PC-3 (cell line): ENCODE measurements at places on chromosomes 11 and 22. TPM values are rescaled to one million over a fixed set of nuclear protein-coding genes. Genes with fewer than 3 reads are reported as not detected.
A peak's percentile ranks its signal among the peaks of the same experiment; 100 is the strongest.

- DNase-seq, result no peak
These were observed 15.8 kb downstream of the UPB1 start for GRCh38 chr22:24510637-24511625.

DNA sequence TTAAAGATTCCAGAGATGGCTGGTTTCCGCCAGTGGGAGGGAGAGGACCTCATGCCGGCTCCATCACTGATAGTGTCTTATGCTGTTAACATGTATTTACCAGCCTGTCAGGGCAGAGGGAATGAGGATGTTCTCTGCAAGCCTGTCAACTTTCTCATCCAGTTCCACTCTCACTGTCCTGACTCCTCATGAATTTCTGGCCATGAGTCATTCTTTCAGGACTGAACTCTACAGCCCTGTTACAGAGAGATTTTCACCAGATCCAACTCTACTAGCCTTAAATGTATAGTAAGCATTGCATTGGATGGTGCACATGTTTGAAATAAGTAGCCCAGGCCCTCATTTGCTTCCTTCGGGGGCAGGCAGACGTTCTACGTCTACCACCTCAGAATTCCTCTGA is 387.7 kb downstream of the TMEM135 start:
- DNase-seq, result peak; percentile 50

- DNase-seq, result no peak
These were observed 429.5 kb downstream of the TBC1D22A start for GRCh38 chr22:47191671-47192650.

DNA sequence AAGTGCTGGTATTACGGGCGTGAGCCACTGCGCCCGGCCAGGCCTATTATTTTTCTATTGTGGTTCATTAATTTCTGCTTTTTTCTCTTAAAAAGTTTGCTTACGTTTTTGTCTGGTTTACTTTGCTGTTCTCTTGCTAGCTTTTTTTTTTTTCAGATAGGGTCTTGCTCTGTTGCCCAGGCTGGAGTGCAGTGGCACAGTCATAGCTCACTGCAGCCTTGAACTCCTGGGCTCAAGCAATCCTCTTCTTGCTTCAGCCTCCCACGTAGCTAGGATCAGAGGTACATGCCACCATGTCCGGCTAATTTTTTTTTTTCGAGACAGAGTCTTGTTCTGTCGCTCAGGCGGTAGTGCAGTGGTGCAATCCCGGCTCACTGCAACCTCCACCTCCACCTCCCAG is 18.7 kb downstream of the F2 start:
- no peak for DNase-seq

- peak; percentile 40 for DNase-seq
These were observed 35.1 kb upstream of the SUSD2 start for GRCh38 chr22:24146194-24146616.

DNA sequence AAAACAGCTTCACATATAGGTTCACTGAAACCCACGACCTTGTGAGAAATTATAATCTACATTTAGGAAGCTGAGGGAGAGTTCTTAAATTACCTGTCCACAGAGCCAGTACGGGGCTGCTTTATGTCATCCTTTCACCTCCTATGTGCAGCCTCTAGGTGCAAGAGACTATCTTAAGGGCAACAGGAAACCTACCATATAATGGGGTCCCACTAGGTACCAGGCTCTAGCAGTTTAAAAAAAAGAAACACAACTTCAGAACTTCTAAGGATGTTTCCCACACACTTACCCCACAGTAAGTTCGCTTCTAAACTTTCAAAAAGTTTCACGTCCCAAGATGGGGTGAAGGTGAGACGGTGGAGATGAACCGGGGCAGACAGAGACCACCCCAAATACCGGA is 573 bp downstream of the STK33 start:
- DNase-seq, result no peak

DNA sequence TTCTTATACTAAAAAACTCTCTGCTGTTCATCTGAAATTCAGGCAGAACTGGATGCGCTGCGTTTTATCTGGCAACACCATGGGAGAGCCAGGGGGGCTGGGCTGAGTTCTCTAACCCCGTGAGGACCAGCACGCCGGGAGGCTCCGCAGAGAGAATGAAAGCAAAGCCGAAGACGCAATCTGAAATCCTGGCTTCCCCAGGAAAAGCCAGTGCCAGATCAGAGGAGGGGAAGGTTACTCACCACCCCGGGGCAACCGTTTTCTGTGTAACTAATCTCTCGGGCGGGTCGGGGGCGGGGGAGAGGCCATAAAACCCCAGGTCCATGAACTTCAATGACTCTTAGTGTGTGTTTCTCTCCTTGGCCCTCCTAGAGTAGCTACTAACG is 99.4 kb downstream of the SHANK2 start:
- DNase-seq, result peak; percentile 92

DNA sequence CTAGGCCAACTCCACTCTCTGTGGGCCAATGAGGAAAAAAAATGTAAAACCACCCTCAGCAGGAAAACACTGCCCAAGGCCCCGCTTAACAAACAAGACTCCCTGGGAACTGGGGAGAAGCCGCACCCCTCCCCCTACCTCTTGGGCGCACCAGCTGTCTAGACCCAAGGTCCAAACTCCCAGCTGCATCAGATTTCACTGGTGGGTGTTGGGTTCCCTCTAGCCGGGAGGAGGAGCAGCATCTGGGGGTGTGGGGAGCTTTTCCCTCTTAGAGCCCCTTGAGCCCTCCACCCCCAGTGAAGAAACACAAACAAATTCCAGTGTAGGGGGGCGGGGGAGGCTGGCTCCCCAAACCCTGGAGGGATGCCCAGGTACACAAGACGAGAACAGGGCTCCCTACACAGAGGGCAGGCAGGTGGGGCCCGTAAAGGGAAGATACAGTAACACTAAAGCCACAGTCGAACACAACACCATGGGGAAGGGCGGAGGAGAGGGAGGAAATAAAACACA is 64.9 kb downstream of the NECTIN1 start:
- no peak for DNase-seq

GRCh38 chr11:66080055-66080817 is 10.2 kb downstream of the PACS1 start:
- DNase-seq, result peak; percentile 87

DNA sequence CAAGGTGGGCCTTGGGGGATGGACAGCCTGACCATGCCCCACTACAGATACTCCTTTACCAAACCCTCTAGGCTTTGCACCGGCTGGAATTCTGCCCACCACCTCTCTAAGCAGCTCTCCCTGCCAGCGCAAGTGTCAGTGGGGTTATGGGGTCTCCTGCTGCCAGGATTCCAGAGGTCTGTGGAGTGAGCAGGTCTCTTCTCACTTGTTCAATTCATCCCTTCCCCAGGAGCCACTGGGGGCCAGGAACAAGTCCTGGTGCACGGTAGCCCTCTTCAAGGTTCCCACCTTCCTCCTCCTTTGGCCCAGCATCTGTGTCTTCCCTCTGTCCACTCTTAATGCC is 30.5 kb downstream of the CCDC15 start:
- no peak for DNase-seq

DNA sequence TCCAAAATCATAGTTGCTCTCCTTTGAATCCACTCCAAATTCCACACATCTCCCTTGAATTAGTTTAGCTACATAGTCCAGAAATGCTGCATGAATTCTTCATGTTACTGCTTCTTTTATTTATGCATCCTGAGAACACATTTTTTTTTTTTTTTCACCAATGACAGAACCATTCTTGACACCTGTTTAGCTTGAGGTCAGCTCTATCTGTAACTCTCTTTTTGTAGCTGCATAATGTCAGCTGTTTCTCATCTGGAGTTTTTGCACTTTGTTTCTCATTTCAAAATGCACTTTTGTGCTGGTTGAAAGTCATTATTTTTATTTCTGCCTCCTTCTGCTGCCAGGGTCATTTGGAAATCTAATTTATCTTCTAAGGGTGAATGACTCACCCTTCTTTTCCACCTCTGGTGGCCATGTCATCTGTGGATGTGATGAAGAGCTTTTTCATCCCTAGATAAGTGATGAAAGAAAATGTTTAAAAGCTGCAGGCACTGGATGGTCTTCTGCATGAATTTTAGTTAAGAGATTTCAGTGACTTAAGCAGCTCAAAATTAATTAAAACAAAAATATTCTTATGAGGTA is 93.7 kb downstream of the JRKL start:
- DNase-seq, result no peak

DNA sequence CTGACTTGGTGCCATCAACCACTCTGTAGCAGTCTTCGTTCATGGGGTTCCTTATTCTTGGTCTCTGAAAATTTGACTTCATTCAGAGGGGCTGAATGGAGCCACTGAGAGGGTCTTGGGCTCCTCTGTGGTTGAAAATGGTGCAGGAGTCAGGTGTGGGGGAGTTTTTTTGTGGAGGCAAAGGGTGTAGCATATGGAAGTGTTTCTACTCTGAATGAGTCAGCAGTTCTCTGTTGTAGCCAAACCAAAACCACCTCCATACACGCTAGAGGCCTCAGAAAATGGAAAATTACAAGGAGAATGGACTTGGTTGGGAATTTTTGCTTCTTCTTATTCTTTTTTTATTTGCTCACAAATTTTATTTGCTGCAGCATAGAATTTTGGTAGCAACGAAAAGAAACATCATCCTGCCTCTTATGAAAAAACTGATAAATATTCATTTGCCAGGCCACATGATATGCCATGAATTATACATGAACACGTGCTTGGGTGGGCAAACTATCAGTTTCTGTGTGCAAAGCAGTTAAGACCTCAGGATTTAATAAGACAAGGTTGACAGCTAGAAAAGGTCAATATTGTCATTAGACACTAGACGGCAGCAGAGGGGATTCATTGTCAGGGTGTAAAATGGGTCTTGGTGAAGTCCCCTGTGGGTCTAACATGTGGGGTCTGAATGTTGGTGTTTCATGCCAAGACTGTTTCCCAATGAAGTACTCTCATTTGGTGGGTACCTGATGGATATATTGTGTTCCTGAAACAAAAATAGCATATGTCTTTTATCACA is 111.7 kb downstream of the MYO18B start:
- peak; percentile 1 for DNase-seq

DNA sequence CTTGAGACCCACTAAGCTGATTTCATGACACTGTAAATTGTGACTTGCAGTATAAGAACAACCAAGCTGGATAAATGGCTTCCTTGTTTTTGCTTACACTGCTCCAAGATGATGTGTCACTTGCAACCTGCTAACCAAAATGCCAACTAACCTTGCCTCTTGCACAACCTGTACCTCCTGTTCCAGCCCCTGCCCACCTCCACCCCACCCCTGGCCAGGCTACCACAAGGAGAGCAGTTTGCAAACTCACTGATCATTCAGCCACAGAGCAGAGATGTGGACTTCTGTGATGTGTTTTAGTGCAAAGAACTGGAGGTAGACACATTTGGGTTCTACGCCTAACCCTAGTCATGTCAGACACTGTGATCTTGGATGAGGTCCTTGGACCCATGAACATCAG is 4.3 kb upstream of the APOL6 start:
- DNase-seq, result peak; percentile 24

DNA sequence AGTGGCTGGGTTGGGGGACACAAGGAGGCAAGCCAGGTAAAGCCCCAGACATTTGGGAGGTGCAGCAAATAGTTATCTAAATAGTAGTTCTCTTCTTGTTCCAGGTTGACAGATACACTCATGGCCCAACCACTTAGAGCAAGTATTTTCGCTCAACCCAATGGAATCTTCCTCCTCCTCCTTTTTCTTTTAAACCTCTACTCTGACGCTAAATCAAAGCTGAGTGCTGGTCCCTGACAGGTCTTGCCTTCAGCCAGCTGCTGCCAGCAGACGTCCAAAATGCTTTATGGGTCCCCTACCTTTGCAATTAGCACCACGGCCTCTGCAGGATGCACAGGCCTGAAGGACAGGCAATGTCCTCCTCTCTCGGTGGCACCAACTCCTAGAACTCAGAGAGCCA is 558.5 kb downstream of the MIAT start:
- no peak for DNase-seq

- no peak for DNase-seq
These were observed 4.1 kb upstream of the MRPL48 start for GRCh38 chr11:73783483-73784020.

- DNase-seq, result no peak
These were observed 462.4 kb upstream of the LRRC4C start for GRCh38 chr11:41921746-41922390.

DNA sequence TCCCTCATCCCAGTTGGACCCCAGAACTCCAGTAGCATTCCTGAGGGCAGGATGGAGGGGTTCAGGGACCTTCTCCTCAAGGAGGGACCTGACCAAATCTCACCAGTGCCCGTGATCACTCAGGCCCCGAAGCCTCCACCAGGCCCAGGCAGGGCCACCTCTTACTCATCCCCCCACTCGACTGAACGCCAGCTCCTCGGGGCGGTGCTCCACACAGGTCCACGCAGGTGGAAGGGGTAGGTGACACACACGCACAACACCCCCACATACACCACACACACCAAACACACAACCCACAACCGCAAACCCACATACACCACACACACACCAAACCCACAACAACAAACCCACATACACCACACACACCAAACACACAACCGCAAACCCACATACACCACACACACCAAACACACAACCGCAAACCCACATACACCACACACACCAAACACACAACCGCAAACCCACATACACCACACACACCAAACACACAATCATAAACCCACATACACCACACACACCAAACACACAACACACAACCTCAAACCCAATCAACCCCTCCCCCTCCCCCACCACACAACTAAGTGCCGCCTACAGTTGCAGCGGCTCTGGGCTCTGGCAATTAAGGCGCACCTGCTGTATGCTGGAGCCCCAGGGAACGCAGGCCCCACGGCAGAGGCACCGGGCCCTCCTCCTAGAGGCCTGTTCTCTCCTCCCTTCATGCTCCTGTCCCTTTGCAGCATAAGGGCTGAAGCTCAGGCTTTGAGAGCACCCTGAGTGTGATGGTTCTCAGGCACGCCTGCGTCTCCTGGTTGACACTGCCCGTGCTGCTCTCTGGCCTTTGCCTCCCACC is 1318.1 kb downstream of the TBC1D22A start:
- no peak for DNase-seq

GRCh38 chr22:47178339-47178738 is 415.9 kb downstream of the TBC1D22A start:
- DNase-seq, result no peak

GRCh38 chr22:40743768-40744167 is 64.5 kb downstream of the MCHR1 start:
- DNase-seq, result no peak

DNA sequence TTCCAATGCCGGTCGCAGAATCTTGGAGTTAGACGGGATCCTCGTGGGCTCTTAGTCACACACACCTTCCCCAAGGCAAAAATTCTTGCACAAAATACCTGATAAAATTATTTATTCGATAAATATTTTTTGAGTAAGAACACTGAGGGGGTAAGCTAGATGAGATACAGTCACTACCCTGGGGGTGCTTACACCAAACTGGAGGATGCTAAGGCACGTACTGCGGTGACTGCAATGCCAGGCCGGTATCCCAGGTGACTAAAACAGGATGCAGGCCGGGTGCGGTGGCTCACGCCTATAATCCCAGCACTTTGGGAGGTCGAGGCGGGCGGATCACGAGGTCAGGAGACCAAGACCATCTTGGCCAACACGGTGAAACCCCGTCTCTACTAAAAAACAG is 1.7 kb upstream of the MRTFA start:
- peak; percentile 84 for DNase-seq

Gene PLCB3
- 69.0 and 88.3 TPM in 2 replicates for total RNA-seq

Gene DENND6B
- total RNA-seq, result 1.1 and 1.7 TPM in 2 replicates

Gene PATE2
- total RNA-seq, result not detected in 2 replicates

Gene OR8G1
- not detected in 2 replicates for total RNA-seq

Gene KCNJ5
- total RNA-seq, result not detected in 2 replicates

Gene TRPC6
- not detected in 2 replicates for total RNA-seq

Gene BTG4
- not detected in 2 replicates for total RNA-seq

Gene MRGPRX4
- not detected in 2 replicates for total RNA-seq

Gene CSNK1E
- 147 and 179 TPM in 2 replicates for total RNA-seq
